Stimulated activated CD8-positive, alpha-beta memory T cell treated with anti-CD3 and anti-CD28 coated beads, Interleukin-12 subunit alpha, Interleukin-12 subunit beta, amount 100 ng/mL, for 1 hour (primary cell): ENCODE measurements at places on chromosomes 13 and 19.

DNA sequence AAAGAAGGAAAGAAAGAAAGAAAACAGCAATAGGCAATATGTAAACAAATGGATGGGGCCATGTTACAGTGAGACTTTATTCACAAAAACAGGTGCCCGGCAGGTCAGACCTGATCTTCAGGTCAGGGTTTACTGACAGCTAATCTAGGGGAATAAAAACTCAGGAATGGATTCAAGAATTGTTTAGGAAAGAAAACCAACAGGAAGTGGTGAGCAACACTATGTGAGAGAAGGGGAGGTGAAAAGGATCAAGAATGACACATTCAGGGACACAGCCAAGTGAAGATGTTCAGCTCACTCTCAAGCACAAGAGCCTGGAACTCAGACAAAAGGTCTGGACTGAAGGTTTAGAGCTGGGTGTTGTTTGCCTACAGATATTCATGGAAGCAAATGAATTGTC lies 244.5 kb downstream of the EFNB2 start:
- no peak for DNase-seq

- DNase-seq = no peak
These were observed 147.5 kb downstream of the DIAPH3 start for GRCh38 chr13:60016229-60016628.

DNA sequence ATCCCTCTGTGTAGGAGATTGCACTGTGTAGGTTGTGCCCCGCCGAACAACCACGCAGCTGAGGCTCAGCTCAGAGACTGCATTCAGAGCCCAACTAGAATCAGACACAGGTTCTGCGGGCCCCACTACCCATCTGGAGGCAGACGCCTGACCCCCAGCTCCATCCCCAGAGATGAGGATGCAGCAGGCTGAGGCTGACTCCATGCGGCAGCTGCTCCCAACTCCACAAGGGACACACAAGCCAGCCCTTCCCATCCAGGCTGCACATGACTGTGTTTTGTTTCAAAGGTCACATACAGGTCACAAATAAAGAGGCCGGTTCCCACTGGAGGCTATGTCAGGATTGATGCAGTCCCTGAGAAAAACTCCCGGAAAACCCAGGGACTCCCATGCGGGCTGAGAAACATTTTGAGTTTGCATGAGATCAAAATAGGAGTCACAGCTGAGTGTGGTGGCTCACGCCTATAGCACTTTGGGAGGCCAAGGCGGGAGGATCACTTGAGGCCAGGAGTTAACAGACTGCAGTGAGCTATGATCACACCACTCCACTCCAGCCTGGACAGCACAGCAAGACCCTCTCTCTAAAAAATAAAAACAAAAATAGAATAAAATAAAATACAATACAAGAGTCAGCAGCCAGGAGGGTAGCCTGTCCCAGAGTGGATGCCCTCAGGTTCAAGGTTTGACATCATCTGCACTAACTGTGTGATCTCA lies 14.0 kb downstream of the ELL start:
- no peak for DNase-seq

DNA sequence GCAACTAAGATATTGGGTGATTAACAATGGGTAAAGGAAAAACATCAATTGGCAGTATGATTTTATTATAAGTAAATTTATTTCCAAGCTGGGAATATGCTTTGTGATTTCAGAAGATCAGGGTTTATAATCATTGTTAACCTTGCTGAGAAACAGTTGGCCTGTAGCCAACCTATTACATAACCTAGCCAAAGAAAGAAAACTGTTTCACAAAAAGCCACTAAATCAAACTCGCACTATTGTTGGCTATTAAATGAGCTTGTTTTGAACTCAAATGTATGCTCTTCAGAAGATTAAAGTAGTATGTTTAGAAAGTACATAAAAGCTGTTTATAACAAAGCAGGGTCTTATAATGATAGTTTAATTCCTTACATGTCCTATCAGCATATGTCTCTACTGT lies 151.7 kb downstream of the LHFPL6 start:
- no peak for DNase-seq

DNA sequence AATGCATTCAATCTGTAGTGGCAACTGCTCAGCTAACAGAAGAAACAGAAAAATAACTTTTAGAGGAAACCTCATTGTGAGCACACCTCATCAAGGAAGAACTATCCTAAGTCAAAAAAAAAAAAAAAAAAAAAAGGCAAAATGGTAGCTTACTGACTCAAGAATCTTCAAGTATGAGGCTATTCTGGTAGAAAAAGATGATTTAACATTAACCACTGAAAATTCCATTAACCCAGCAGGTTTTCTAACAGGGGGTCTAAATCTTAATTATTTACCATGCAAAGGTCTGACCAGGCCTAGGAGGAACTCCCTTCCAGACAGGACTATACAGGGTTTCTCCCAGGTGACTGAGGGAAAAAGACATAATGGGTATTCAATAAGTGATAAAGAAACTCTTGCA lies 28.4 kb upstream of the ZNF83 start:
- DNase-seq = no peak

GRCh38 chr13:40801255-40802217 lies 12.1 kb downstream of the SLC25A15 start:
- no peak for DNase-seq

DNA sequence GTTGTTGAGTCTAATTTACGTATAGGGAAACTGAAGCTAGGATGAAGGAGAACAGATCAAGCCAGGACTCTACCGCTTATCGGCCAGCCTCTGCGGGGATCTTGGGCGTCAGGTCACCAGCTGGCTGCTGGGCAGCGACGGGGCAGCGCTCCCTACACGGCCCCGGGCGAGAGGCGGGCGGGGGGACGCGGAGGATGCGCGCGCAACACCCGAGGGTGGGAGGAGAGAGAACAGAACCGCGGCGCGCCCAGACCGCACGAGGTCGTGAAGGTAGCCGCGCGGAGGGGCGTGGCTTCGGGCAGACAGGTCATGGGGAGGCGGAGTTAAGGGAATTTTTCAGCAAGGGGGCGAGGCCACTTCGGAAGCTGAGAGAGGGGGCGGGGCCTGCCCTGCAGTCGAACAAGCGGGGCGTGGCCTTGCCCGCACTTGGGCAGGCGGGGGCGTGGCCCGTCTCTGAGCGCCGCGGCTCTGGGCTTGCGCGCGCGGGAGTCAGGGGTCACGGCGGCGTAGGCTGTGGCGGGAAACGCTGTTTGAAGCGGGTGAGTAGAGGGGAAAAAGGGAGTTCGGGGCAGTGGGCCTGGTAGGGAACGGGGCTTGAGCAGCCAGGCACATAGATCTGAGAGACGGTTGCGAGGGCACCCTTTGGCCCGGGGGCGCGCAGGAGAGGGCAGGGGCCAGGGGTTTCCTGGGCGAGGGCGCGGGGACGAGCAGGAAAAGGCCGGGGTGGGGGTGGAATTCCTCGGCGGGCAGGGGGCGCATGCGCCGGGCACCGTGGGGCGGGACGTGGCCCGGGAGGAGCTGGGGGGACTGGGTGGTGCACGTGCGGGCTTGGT lies at the start of gene POLD1:
Gene POLD1, plus strand, starts transcription at position 496 of the 833 bp plus-strand sequence. CDS start 14,505 bp downstream, outside the sequence.
- DNase-seq = peak; percentile 97

GRCh38 chr13:64054321-64054720 lies 2638.7 kb upstream of the PCDH20 start:
- DNase-seq = no peak
